ENCODE measurements at places on chromosomes 16 and 17.

- DNase-seq, result no peak
These were observed 9.6 kb downstream of the MYO19 start for GRCh38 chr17:36525113-36525512.

- DNase-seq, result no peak
These were observed 25.0 kb upstream of the C16orf78 start for GRCh38 chr16:49348408-49349176.

DNA sequence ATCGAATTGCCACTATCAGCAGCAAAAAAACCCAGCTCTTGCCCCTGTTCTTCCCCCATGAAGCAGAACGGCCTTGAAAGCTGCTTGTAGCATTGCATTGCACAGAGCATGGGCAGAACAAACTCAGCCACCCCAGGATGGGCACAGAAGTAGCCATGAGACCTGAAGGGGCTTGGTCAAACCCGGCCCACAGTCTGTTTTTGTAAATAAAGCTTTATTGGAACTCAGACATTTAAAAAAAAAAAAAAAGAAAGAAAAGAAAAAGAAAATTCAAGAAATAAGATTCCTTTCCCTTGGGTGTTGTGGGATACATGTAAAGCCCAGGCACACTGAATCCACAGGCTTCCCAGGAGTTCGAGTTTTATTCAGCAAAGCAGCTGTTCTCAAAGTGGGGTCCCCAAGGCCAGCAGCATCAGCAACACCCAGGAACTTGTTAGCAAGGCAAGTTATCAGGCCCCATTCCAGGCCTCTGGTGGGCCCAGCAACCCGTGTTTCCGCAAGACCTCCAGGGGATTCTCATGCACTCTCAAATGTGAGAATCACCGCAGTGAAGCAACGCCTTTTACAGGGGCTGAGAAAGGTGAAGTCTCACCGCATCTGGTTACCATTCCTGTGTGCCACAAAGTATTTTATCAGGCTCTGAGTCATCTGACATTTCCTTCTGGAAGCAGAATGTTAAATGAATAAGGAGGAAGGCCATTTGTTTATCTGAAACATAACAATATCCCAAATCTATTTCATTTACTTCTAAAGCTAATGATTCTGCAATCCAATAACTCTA is 108.2 kb downstream of the SLC39A11 start:
- no peak for DNase-seq

- DNase-seq, result no peak
These were observed 32.6 kb downstream of the IGF2BP1 start for GRCh38 chr17:49029801-49030200.

- peak; percentile 68 for DNase-seq
These were observed 773 bp downstream of the PHLPP2 start for GRCh38 chr16:71723537-71724319.

- peak; percentile 35 for DNase-seq
These were observed at the start of gene PPP1R1B for GRCh38 chr17:39626171-39627046. TSS of gene PPP1R1B (plus strand) at chr17:39626952. CDS start at chr17:39627393, 441 bp downstream.

DNA sequence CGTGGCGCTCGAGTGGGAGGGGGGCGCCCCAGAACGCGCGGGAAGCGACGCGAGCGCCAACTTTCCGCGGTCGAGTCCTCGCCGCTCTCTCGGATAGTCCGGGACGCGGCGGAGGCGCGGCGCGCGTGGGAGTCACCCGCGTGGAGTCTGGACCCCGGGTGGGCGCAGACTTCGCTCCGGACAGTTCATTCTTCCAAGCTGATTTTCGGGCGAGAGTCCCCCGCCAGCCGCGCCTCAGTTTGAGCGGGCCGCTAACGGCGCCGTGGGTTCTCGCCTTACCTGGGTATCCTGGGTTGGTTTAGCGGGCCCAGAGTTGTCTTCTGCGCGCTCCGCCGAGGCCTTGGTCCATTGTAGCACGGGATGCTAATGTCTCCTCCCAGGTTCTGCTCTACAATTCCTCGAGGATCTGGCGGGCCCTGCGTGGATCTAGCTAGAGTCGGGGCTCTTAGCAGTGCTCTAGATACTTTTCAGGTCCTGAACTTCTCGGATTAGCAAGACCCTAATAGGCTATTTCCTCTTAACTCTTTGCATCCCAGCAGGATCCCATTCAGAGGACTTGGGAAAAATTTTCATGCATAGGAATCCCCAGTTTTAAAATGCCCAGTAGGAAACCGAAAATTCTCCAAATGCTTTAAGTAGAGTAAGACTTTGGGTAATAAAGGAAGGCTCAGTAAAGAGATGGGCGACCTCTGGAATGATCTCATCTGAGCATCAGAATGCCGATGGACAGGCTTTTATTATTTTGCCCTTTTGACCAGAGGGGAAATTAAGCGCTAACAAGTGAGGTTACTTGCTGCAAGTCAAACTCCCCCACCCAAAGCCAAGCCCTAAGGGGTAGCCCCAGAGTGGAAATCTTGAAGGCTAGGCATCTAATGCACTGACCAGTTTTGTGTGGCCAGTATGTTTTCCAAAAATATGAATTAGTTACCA is 537 bp upstream of the GJC1 start:
- peak; percentile 11 for DNase-seq

- no peak for DNase-seq
These were observed 9.3 kb downstream of the GAS2L2 start for GRCh38 chr17:35743626-35744328.

- no peak for DNase-seq
These were observed 19.0 kb downstream of the ADAD2 start for GRCh38 chr16:84209989-84210388.

DNA sequence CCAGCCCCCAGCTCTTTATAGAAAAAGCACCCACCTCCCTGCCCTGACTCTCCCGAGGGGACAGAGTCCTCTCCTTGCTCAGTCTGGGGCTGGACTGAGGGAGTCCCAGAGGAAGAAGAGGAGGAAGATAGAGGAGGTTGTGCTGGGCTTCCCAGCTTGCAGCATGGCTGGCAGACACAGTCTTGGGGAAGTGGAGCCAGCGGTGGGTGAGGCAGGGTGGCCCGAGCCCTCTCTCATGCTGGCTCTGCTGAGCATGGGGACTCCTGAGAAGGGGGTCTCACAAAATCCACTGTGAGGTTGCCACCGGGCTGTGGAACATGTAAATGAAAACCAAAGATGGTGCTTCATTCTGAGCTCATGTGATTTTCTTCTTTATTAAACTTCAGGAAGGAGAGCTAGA is 398.5 kb downstream of the SLC39A11 start:
- no peak for DNase-seq

DNA sequence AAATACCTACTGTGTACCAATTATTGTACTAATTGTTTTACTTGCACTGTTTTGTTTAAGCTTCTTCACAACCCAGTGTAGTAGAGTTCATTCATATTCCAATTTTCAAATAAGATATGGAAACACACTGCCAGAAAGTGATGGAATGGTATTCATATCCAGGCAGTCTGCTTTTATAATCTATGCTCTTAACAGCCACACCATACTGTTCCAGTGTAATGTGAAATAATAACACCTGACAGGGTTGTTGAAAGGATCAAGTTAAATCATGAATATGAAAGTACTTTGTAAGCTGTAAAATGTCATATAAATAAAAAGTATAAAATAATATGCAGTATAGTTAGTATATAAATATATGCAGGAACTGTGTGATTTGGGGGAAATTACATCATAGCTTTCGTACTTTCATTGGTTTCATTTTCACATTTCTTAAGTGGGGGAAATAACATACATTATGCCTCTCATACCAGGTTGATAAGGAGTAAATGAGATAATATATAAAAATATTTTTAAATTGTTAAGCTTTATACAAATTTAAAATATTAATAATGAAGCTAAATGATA is 230.8 kb downstream of the TANC2 start:
- DNase-seq, result no peak

GRCh38 chr17:63706336-63707082 is 6.6 kb upstream of the LIMD2 start:
- DNase-seq, result no peak

DNA sequence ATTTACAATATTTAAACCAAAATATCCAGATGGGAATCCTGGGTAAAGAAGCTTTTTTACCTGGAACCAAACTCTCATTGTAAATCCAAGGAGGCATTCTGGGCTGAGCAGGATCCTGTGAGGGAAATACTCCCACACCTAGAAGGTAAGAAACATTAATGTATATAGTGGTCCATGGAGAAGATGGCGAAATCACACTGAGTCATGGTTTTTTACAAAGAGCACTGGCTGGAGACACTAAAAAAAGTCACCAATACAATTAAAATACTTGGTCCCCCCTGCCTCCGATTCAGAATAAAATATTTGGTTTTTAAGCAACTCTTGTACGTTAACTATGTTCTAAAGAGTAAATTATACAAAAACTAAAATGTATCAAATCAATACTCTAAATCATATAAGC is 32.9 kb downstream of the SYNRG start:
- DNase-seq, result no peak

DNA sequence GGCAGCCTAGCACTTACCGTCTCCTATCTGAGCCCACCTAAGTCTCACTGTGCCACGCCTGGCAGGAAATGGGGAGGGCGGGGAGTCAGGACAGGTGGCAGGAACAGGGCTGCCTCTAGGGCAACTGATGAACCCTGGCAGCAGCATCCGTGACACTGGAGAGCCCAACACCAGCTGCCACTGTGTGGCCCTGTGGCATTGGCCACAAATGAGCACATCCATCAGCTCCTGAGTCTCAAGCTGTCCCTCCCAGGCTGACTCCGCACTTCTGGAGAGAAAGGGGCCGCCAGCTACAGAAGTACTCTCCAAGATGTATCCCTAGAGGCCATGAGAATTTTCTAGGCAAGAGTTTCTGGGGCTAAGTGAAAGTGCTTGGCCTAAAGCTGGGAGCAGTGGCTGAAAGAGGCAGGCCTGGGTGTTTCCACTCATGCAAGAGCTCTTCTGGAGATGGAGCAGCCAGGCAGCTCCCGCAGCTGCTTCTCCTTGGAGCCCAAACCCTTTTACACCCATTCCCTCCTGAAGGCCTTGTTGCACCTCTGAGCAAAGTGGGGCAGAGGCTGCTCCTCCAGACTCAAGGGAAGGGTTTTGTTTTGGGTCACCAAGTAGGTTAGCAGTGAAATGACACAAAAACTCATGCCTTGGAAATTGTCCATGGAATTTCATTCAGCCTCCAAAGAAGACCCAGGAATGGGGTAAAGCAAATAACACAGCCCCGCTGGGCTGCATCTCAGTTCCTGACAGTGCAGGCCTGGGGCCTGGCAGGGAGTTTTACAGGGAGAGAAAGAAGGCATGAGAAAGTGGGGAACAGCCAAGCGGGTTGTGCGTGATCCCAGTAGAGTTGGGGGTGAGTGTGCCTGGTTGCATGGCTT is 25.8 kb downstream of the PEMT start:
- no peak for DNase-seq

GRCh38 chr16:56258508-56259424 is 67.5 kb downstream of the GNAO1 start:
- DNase-seq, result no peak

- DNase-seq, result no peak
These were observed 13.6 kb downstream of the OR1D5 start for GRCh38 chr17:3049705-3050295.

All from activated T-cell treated with anti-CD3 and anti-CD28 coated beads for 4 hours (primary cell).